Activated T-cell treated with anti-CD3 and anti-CD28 coated beads, Interleukin-2, amount 50 U/mL, for 48 hours (primary cell): ENCODE measurements at places on chromosomes 6 and 20.
A peak's percentile ranks its signal among the peaks of the same experiment; 100 is the strongest.

DNA sequence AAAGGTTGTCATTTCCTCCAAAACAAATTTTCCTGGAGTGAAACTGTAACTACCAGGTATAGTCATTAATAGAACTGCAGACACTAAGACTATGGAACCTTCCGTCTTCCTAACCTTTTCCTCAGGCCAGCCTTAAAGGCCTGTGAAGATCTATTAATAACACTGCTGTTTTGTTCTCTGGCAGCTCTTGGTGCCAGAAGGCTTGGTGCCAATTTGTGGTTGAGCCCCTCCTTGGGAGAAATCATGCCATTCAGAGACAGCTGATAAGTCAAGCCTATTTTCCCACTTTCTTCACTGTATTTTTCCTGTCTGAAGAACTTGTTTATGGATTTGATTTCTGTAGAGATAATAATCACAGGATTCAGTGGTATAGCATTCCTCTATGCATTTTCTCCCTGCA lies 64.8 kb downstream of the HCRTR2 start:
- no peak for DNase-seq

GRCh38 chr6:36285187-36285671 lies 15.4 kb downstream of the PNPLA1 start:
- DNase-seq = no peak

DNA sequence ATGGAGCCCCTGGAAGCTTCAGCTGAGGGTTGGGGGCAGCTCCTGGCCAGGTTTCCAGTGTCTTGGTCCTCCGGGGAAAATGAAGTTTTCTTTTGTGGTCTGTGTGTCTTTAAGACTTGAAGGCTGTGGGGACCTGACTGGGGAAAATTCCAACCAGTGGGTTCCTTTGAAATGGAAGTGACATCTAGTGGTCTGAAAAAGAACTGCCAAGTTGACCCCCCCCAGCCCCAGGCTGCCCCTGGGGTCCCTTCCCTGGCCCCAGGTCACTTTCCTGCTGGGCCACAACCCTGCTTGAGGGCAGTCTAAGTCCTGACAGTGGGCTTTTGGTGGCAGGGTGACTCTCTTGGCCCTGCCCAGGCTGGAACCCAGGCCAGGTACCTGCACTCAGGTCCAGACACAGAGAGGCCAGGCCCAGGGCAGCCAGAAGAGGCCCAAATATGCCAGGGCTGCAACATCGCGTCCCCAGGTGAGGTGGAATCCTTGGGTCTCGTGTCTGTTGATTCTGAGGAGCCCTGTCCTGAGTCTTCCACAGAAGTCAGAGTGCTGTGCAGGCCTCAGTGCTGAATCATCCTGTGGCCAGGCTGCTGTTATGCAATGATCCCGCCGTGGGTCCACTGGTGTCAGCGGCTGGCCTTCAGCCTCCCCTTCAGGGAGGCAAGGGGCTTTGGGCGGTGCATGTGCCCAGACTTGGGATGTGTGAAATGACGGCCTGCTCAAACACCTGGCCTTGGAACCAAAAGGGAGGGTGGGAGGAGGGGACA lies 68.4 kb downstream of the VEGFA start:
- peak; percentile 23 for DNase-seq

DNA sequence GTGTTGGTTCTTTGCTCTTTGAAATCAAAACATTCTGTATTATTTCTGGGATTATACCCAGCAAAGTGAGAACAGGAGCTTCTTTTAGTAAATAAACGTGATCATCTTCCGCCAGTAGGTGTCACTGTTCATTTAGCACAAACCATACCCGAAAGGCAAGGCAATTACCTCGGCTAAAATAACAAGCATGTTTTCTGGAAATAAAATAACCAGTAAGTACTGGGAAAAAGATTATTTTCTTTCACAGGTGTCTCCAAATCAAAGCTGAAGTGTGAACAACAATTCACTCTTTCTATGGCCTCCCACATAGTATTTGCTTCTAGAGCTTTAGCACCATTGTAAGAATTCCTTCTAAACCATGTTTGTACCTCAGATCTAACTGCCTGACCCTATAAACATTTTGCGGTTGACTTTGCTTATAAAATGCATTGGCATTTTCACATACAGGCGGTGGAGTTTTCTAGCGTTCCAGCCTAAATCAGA lies 144.6 kb upstream of the AGPAT4 start:
- DNase-seq = no peak

DNA sequence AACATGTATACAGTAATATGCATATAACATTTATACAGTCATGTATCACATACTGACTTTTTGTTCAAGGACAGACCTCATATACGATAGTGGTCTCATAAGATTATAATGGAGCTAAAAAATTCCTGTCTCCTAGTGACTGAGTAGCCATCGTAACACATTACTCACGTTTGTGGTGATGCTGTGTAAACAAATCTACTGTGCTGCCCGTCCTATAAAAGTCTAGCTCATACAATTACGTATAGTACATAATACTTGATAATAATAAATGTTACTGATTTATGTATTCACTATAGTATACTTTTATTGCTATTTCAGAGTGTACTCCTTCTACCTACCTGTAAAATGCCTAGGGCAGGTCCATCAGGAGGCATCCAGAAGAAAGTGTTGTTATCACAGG lies 17.4 kb downstream of the SERAC1 start:
- no peak for DNase-seq
